Osteoblast (primary cell): ENCODE measurements at places on chromosomes 2 and 18. TPM values are rescaled to one million over a fixed set of nuclear protein-coding genes. Genes with fewer than 3 reads are reported as not detected.

DNA sequence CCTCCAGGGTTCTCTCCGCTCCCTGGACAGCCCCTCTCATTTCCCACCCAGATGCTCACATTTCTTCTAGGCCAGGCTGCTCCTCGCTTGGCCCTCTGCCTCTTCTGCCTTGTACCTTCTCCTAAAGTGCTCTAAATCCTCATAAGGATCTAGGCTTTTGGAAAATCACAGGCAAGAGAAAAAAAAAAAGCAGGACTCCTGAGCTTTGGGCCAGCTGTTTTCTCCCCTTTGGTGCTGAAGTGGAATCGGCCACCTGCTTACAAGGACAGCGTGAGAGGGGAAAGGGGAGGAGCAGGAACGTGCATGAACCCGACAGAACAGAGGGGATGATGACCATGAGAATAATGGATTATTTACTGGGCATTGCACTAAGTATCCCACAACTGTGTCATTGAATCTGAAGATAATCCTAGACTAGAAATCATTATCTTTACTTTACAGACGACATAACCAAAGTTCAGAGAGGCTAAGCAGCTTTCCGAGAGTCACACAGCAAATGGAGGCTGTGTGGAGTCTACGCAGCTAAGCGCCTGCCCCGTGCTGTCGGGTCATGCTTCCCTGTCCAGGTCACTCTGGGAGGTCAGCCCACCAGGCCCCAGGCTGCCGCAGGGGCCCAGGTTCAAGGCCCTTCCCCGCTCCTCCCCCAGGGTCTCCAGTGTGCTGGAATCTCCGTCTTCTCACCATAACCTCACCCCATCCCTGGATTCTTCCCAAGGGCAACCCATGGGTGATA is 141.9 kb downstream of the PXDN start:
- peak; percentile 68 for DNase-seq

GRCh38 chr2:210756855-210757254 is 200.5 kb downstream of the CPS1 start:
- no peak for DNase-seq

DNA sequence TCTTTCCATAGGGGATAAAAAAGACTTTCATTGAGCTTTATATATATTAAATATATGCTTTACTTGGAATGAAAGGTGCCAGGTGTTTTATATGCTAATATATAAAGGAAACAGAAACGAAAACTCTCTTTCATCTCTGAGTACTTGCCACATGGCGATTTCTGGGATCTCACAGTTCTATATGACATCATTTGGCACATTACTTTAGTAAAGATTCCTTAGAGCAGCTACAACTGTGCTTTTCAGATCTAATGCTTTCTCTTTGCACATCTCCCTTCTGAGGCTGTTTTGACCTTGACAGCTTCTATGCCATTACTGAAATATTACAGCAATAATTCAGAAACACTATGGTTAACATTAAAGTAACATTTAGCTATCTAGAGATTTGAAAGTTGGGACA is 1082.9 kb upstream of the CDH2 start:
- DNase-seq, result no peak

DNA sequence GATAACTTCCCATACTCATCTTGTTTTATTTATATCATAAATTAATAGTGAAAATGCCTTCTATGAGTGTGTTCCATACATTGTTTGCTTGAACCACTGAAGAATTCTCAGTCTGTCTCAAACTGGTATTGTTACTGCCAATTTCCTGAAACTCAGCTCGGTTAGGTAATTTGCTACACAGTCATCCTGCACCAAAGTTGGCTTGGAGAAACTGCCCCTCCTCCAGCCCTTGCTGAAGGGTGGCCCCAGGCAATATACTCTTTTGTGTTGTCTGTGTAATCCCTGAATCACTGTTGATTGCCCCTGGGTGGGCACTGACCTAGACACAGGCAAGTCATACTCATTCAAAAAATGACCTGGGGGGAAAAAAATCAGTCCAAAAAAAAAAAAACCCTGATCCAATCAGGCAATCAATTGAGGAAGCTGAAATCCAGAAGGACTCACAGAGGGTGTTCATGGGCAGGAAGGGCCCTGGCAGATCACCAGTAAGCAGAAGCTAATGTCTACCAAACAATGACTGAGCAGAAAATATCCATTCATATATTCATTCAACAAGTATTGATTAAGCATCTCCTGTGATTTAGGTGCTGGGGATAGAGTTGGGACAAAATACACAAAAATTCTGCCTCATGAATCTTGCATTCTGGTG is 3.8 kb upstream of the SESTD1 start:
- DNase-seq, result no peak

The G6PC2 gene
- not detected in 2 replicates for total RNA-seq
